ENCODE measurements at places on chromosomes 12 and 14.

GRCh38 chr14:22658946-22659345 is 14.8 kb upstream of the OR6J1 start:
- no peak for DNase-seq

- DNase-seq = no peak
These were observed 268.0 kb downstream of the CCDC59 start for GRCh38 chr12:82090165-82090564.

DNA sequence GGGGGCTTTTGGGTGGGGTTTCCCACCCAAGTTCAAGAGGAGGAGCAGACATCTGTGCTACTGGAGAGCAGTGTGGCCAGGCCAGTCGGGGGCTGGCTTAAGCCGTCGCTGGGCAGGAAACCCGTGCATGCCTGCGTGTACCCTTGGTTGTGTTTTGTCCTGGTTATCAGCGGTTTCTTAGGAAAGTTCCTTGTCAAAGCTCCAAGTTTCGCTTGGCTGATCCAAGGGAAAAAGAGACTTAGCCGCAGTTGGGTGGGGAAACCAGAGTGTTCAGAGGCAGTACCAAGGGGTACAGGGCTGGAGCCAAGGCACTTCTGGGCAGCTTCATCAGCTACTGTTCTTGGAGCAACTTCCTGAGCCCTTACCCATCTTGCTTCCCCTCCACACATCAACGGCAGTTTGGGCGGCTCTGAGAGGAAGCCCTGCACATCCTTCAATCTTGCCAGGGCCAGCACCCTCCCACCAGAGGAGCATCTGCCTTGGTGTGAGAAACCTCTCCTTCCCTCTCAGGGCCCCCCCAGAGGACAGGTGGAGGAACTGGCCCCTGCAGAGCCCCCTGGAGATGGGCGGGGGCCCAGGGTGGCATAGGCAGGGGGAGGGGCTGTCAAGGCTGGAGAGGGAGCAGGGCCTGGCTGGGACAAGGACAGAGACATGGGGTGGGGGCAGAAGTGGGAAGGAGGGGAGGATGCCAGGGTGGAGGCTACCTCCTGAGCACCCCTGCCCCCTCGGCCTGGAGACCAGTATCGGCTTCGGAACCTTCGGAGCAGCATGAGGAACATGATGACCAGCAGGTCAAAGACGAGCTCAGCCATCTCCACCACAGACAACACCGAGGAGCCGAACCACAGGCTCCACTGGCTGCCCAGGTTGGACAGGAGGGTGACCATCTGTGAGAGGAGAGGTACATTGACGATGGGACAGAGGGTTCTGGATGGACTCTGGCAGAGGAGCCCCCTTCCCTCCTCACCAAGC is 5.8 kb upstream of the TNFRSF1A start:
- DNase-seq = no peak

- no peak for DNase-seq
These were observed 74.6 kb downstream of the PPP2R5C start for GRCh38 chr14:101836135-101836534.

- no peak for DNase-seq
These were observed 2.6 kb downstream of the TSPAN8 start for GRCh38 chr12:71155225-71155624.

DNA sequence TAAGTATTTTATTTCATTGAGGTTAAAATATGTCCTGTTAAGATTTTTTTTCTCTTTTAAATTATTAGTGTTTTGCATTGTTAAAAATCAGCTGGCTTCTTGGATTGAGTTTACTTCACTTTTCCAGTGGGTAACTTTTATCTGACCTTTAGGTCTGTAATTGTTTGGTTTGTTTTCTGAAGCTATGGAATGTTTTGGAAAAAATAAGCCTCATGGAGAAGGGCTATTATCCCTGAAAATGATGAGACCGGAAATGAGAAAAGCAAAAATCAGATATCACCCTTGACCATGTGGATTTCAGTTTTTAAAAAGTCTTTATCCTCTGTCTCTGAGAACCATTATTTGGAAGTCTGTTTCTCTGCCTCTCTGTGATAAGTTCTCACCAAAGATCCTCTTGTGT is 180.9 kb downstream of the RAD51B start:
- DNase-seq = no peak

GRCh38 chr12:111687255-111687654 is 1.4 kb downstream of the ACAD10 start:
- DNase-seq = no peak

DNA sequence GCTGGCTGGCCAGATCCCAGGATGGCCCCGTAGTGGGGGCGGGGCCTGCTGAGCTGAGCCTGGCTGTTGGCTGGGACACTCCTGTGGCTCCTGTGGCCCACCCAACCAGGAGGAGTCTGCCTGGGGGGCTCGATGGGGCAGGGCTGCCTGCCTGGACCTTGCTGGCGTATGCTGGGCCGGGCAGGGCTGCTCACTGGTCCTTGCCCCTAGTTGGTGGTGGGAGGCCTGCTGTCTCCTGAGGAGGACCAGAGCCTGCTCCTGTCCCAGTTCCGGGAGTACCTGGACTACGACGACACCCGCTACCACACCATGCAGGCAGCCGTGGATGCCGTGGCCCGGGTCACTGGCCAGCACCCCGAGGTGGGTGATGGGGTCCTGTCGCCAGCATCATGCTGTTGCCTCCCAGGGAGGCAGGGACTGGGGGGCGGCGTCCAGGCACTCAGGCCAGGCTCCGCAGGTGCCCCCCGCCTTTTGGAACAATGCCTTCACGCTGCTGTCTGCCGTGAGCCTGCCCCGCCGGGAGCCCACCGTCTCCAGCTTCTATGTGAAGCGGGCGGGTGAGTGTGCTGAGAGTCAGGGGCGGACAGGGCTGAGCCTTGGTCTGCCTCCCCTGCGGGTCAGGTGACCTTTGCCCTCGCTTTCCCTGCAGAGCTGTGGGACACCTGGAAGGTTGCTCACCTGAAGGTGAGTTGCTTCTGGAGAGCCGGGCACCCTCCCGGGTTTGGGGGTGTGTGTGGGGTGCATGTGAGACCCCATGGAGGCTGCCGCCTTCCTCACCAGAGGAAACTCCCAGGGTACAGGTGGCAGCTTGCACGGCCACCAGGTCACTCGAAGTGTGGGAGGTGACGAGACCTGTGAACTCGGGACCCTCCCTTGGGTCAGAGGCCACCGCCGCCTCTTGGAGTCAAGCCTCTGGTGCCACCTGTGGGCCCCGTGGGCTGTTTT is 3.4 kb downstream of the NOC4L start:
- no peak for DNase-seq

- DNase-seq = no peak
These were observed 31.4 kb upstream of the SLC2A13 start for GRCh38 chr12:40137252-40137651.

DNA sequence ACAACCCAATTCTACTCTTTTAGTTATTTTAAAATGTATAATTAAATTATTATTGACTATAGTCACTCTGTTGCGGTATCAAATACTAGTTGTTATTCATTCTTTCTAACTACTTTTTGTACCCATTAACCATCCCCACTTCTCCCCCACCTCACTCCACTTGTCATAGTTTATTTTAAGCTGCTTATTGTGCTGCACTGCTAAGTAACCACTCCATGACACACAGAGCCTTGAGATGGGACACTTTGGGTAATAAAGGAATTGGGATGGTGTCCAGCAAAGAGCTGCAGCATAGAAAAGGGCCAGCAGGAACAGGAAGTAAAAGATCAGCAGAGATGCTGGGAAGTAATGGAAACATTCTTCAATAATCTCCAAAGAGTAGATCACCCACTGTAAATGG is 123.0 kb downstream of the RPS29 start:
- DNase-seq = no peak

DNA sequence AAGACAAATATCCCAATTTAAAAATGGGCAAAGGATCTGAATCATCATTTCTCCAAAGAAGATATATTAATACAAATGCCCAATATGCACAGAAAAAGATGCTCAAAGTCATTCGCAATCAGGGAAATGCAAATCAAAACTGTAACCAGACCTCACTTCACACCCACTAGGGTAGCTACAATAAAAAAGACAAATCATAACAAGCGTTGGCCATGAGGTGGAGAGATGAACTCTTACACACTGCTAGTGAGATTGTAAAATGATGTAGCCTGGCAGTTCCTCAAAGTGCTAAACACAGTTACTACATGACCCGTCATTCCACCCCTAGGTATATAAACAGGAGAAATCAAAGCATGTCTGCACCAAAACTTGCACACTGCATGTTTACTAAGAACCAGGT is 30.4 kb downstream of the CDC42BPB start:
- no peak for DNase-seq

GRCh38 chr12:30732954-30733637 is 21.7 kb downstream of the CAPRIN2 start:
- no peak for DNase-seq

DNA sequence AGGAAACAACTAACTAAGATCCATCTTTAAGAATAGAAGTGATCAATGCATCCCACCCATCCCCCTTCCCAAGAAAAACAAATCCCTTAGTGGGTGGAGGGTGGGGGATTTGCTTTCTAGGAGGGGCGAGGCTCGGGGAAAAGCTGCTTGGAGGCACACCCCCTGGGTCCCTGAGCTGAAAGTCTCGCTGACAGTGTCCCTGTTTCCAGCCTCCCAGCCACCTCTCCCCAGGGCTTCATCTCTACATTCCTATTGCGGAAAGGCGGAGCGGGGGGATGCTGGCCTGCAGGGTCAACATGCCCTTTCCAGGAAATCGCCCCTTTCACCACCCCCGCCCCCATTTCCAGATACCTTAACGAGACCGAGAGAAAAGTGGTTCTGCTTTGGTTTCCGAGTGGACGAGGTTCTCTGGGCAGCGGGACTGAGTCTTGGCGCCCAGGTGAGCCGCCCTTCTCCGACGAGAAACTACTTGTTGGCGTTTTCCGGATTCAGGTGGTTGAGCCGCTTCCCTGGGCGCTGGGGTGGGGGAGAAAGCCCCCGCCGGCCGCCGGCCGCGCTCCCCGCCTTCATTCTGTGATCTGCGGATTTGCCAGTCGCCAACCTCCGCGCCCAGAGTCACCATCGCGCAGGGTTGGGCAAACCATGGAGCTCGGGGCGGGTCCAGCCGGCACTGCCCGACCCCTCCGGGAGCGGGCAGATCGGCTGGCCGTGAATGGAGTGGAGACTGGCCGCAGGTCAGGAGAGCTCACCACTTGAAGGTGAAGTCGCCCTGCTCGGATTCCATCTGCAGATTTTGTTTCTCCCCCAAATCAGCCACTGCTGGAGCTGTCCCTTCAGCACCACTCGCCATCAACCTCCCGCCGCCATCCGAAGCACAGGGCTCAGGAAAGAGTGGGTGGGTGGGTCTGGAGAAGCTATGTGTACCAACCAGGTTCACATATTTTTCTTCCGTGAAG is 505 bp downstream of the KCNC2 start:
- DNase-seq = no peak

GRCh38 chr12:12562016-12562483 is 613 bp downstream of the DUSP16 start:
- no peak for DNase-seq

- DNase-seq = no peak
These were observed 33.0 kb upstream of the SSTR1 start for GRCh38 chr14:38174711-38175110.

- DNase-seq = no peak
These were observed 35.6 kb downstream of the RIMBP2 start for GRCh38 chr12:130680451-130680990.

GRCh38 chr12:17030338-17030737 is 424.4 kb upstream of the LMO3 start:
- DNase-seq = no peak

- no peak for DNase-seq
These were observed 84.0 kb downstream of the ACTN1 start for GRCh38 chr14:68894802-68895703.
